Glomerular endothelial cell (primary cell): ENCODE measurements at places on chromosomes 16 and 17. TPM values are rescaled to one million over a fixed set of nuclear protein-coding genes. Genes with fewer than 3 reads are reported as not detected.

The SYNGR3 gene
- 5.6 and 9.6 TPM in 2 replicates for total RNA-seq

The ITGB3 gene
- total RNA-seq: 111 and 185 TPM in 2 replicates

The SCNN1B gene
- total RNA-seq: 0.19 and 0.29 TPM in 2 replicates

The KRTAP9-4 gene
- not detected in 2 replicates for total RNA-seq

DNA sequence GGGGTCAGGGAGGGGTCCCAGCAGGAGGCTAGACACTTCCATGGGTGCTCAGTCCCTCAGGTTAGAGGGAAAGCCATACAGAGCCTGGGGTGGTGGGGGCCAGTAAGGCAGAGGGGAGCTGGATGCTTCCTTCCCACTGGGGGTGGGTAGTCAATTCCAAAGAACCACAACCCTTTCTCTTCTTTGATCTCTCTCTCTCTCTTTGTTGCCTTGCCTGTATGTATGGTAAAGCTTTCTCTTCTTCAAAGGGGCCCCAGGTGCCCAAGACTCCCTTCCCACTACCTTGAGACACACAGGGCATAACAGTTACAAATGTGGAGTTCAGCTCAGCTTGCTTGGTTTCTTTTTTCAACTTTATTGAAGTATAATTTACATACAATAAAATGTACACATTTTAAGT is 30.5 kb upstream of the C1QL1 start:
- DNase-seq: no peak

The LRRC37A gene
- total RNA-seq: 0.78 and 1.3 TPM in 2 replicates

The GLIS2 gene
- total RNA-seq: 3.1 and 5.9 TPM in 2 replicates

- DNase-seq: no peak
Observed at GRCh38 chr16:89695875-89696669, 5.4 kb downstream of the SPATA2L start.

GRCh38 chr16:35908942-35909341 is 2449.5 kb downstream of the TP53TG3F start:
- no peak for DNase-seq

- DNase-seq: no peak
Observed at GRCh38 chr16:22205577-22206012, 483 bp upstream of the EEF2K start.

The QRICH2 gene
- total RNA-seq: 3.5 and 6.8 TPM in 2 replicates

DNA sequence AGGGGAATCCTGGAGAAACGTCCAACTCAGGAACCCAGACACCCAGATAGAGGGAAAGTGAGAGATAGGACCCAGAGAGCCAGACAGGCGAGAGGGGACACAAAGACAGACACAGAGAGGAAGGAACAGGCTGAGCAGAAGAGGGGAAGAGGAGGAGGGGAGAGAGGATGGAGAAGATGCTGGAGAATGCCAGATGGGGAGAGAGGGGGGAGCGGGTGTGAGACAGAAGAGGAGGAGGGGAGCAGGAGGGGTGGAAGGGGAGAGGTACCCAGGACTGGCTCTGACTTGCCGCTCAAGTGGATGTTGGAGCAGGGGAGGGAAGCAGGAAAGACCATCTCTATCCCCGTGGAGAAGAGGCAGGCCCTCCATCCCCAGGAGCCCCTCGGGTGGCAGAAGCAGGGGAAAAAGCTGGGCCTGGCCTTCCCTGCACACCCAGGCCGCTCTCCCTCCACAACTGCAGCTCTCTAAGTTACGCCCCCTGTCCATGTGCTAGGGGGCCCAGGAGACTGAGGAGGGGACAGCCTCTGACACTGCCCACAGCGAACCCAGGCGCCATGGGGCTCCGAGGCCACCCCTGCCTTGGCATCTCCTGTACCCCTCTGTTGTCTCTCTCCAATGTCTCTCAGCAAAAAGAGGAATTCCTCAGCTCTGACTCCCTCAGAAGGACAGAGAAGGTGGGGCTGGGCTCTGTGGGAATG is 4.8 kb downstream of the PPP1R9B start:
- DNase-seq: no peak

DNA sequence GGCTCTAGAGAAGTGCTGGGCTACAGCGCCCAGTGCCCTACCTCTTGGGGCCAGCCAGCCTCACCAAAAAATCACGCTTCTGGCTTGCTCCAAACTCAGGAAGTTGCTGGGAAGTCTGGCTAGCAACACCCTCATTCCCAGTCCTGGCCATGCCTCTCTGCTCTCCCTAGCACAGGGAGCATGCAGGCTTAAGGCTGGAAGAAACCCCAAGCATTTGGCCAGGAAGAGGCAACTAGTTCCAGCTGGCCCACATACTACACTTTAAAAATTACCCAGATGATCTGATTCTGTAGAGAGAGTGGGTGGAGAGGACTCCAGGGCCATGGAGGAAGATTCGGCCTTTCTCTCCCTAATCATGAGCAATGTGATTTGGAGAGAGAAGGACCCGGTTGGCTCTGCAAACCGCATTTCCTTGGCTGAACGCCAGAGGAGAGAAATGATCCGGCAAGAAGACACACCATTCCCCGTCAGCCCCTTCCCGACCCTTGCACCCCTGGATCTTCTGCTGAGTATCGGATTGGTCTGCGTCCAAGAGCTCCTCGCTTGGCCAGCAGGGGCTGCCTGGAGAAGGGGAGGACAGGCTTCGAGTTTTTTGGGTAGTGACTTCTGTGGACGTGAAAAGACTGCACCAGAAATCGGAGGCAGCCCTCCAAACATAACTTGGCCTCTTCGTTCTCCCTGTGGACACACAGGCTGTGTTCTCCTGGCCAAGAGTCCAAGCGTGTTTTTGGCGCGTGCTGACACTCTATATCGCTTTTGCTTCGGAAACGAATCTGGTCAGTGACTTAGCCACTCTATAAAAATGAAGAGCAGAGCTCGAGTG is 406.3 kb downstream of the WWOX start:
- DNase-seq: no peak

The SEPTIN12 gene
- not detected in 2 replicates for total RNA-seq

DNA sequence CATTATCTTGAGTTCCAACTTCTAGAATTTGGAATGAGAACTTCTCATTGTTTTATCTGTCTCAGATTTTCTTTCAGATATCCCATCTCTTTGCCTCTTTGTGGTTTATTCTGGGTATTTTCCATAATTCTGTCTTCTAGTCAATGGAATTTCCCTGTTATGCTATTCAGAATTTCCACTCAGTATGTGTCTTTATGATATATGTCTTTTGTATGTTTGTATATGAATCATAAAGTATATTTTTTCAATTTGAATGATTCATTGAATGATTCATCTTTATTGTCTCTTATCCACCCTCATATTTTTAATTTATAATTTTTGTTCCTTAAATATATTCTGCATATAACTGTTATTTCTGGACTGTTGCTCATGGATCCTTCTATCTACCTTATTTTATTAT is 729.7 kb upstream of the GOT2 start:
- no peak for DNase-seq

GRCh38 chr17:81808778-81809555 is 5.0 kb downstream of the GCGR start:
- no peak for DNase-seq

DNA sequence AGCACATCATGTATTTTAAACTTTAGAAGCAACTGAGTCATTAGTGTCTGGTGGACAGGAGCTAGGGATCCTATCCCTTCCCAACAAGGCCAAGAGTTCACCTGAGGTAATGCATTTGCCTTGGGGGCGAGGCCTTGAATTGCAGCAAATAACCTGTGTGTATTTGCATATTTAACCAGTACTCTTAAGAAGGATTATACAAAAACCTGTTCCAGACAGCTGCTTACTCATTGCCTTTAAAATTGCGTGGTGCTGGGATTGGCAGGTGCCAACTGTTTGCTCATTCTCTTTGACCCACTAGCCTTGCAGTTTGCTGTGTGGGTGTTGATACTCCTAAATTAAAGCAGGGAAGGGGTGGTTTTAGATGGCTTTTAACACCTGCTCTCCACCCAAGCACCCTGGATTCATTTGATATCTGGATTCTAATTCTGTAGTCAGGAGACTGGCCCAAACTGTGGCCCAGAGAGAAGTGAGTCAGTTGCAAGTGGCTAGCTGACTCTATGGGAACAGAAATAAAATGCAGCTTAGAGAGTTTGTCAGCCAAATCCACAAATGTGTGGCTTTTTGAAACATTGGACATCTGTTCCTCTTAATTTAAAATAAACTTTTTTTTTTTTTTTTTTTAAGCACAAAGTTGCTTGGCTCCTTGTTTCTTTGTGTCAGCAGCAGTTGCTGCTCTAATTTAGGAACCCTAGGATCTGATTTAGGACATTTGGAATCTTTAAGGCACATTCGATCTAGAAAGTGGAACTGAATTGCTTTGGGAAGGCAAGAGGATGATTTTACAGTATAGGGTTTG is 46.9 kb downstream of the TUBD1 start:
- no peak for DNase-seq

DNA sequence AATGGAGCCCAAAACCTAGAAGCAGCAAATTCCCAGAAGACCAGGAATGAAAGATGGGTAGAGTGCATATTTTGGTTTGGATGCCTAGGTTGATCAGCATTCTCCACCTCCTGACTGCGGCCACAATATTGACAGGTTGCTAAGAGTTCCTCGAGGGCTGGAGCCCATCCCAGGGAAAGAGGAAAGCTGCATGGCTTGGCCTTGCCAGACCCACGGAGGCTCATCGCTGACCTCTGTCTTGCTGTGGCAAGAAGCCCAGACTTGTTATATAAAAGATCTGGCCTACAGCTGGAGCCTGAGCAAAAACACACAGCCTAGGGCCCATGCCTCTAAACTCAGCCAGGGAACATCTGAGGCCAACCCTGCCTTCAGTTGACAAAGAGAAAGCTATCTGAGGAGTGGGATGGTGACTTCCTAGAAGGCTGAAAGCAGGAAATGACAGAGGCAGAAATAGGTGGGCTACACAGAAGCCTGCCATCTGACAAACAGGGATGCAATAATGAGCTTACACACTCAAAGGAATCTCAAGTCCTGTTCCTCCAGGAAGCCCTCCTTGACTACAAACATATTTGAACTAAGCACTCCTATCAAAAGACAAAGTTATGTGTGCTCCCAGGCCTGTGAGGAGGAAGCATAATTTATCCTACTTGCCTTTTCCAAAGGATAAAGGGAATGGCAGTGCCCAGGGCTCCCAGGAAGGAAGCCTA is 22.5 kb upstream of the SLC35B1 start:
- no peak for DNase-seq

- DNase-seq: no peak
Observed at GRCh38 chr17:38674749-38675615, at the start of gene EPOP. TSS of gene EPOP (minus strand) at chr17:38674957. CDS start at chr17:38674495, 462 bp downstream.

DNA sequence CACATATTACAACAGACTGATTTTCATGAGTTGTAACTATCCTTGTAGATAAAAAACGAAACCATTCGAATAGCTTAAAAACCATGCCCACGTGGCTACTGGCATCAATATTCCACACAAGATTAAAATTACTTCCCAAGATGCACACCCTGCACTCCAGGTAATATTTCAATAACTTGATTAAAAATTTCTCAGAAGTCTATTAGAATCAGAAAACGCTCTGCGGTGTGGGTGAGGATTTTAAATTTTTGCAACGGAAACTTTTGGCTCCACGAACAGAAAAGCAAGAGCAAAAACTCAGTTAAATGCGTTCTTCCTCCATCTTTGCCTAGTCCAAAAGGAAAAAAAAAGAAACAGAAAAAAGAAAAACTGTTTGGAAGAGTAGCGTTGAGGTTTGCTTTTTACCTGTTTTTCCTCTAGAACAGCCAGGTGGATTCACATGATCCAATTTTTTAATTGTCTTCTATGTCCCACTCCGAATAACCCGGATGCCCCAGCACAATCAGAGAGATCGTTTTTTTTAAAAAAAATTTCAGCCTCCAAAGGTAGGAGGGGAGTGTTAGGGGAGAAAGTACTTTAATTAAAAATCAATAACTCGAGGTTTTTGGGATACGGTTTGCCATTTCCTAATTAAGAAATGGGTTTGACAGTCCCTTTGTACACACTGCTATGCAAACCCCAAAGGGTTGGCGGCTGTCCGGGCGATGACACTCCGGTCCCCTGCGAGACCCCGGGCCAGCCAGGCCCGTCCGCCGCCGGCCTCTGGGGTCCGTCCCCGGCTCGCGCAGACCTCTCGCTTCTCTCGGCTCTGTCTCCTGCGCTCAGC is 708 bp upstream of the NFAT5 start:
- DNase-seq: no peak

DNA sequence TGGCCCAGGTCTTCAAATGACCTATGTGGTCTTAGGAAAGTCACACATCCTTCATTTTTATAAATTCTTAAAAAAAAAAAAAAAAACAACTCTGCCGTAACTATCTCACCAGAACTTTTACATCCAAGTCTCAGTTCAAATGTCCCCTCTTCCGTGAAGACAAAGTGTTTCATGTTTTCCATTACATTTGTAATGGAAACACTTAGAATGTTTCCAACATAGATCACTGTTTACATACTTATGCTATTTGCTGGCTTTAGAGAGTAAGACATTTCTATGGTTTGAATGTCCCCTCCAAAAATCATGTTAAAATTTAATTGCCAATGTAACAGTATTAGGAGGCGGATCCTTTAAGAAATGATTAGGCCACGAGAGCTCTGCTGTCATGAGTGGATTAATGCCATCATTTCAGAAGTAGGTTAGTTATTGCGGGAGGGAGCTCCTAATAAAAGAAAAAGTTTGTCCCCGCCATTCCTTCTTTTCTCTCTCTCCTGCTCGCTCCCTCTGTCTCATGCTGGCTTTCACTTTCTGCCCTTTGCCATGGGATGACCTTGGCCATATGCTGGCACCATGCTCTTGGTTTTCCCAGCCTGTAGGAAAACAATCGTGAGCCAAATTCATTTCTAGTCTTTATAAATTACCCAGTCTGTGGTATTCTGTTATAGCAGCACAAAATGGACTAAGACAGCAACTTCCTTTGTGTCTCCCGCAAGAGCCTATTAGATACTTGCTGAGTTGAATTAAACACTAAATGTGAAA is 887.8 kb upstream of the SOX9 start:
- no peak for DNase-seq

DNA sequence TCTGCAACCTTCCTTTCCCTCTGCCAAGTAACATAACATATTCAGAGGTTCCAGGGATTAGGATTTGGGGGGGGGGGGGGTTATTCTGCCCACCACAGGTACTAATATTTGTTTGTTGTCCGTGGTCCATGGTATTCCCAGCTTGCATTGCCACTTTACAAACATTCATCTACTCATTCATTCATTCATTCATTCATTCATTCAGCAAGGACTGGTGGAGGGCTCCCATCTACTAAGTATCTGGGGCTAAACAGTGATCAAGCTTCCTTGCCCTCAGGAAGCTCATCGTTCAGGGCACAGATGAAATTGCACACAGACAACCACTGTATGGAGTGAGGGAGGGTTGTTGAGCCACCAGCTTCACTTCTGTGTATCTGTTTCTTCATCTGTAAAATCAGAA is 45.8 kb upstream of the NDRG4 start:
- DNase-seq: no peak

DNA sequence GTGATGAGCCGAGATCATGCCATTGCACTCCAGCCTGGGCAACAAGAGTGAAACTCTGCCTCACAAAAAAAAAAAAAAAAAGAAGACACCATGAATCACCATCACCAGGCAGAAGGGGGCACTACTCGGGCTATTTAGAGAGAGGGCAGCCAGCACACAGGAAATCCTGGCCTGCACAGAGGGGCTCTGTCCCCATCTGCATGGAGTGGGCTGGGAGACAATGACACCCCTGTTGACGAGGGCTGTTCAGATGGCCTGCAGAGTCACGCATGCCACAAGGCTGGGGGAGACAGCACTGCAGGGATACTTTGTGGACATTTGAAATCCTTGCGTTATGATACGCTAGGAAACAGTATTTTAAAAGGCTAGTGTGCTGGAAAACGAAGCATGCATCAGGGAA is 48.3 kb downstream of the CUEDC1 start:
- DNase-seq: no peak

The ABCA10 gene
- 0.58 and 1.5 TPM in 2 replicates for total RNA-seq
